ENCODE measurements at places on chromosomes 7 and 10.

DNA sequence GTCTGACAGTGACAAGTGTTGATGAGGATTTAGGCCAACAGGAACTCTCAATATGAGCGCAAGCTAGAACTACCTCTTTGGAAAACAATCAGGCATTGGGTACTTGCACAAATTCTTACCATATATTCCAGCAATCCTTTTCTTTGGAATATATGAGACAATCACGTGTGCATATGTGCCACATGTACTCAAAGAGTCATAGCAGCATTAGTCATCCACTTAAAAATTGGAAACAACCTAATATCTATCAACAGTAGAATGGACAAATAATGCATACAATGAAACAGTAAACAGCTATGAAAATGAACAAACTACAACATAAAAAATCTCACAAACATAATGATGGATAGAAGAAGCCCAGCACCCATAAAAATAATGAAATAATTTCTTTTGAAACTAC lies 179.7 kb downstream of the GLI3 start:
- H3K4me3 ChIP-seq: no peak overlapping the region
- H3K27me3 ChIP-seq: no peaks in the 10 kb centered on the region

- no peak for DNase-seq
- H3K27ac ChIP-seq: no peak overlapping the region
- no peak overlapping the region for H3K4me3 ChIP-seq
- no peaks in the 10 kb centered on the region for H3K4me1 ChIP-seq
- H3K27me3 ChIP-seq: no peaks in the 10 kb centered on the region
These were observed 46.7 kb downstream of the PALS2 start for GRCh38 chr7:24619978-24620377.

DNA sequence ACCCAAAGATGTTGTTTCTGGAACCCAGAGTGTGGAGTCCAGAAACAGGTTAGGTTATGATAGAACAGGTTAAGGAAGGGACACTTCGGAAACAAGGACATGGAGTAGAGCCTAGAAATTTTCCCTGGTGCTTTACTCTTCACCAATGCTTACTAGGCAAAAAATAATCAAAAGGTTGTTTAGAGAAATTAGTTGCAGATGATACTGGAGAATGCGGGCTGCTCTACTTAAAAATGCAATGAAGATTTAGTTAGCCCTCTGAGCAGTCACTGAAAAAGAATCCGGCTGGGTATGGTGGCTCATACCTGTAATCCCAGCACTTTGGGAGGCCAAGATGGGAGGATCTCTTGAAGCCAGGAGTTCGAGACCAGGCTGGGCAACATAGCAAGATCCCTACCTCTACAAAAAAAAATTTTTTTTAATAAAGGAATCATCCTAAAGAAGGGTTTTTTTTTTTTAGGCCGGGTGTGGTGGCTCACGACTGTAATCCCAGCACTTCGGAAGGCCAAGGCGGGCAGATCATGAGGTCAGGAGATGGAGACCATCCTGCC lies 3.3 kb upstream of the UBE2H start:
- DNase-seq: no peak
- no peak overlapping the region for H3K27ac ChIP-seq
- no peaks in the 10 kb centered on the region for H3K36me3 ChIP-seq
- no peak overlapping the region for H3K4me3 ChIP-seq
- H3K4me1 ChIP-seq: peaks cover 14% of the 10 kb centered on the region
- H3K27me3 ChIP-seq: no peaks in the 10 kb centered on the region

- no peak overlapping the region for H3K27ac ChIP-seq
- no peak overlapping the region for H3K4me3 ChIP-seq
- H3K27me3 ChIP-seq: no peaks in the 10 kb centered on the region
- no peak for DNase-seq
- no peaks in the 10 kb centered on the region for H3K36me3 ChIP-seq
- H3K4me1 ChIP-seq: no peaks in the 10 kb centered on the region
These were observed 57.9 kb downstream of the MKX start for GRCh38 chr10:27687743-27688142.

DNA sequence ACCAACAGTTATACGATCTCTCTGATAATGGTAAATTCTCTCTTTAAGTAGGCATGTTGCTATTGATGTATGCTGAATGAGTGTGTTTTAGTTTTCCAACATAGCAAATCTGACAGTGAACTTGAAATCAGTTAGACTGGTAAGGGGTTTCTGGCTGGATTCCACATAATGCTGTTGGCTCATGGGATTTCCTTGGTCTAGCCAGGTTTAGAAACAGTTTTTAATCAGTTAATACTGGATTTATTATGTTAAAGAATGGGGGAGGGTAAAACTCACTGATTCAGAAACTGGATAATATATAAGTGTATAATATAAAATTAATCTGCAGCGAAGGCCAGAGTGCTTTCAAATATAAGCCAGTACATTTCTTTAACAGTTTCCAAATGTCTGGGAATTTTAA lies 55.6 kb downstream of the PCDH15 start:
- H3K27ac ChIP-seq: no peak overlapping the region
- no peak overlapping the region for H3K4me3 ChIP-seq
- no peak for DNase-seq

GRCh38 chr7:13091974-13092707 lies 404.7 kb downstream of the ARL4A start:
- H3K36me3 ChIP-seq: no peaks in the 10 kb centered on the region
- no peak for DNase-seq
- H3K27me3 ChIP-seq: peaks cover 3% of the 10 kb centered on the region
- H3K27ac ChIP-seq: no peak overlapping the region
- no peak overlapping the region for H3K4me3 ChIP-seq

- peaks cover 19% of the 10 kb centered on the region for H3K27me3 ChIP-seq
- H3K4me3 ChIP-seq: no peak overlapping the region
- DNase-seq: no peak
- peaks cover 5% of the 10 kb centered on the region for H3K4me1 ChIP-seq
- no peak overlapping the region for H3K27ac ChIP-seq
- H3K36me3 ChIP-seq: no peaks in the 10 kb centered on the region
These were observed 22.9 kb downstream of the SFTPD start for GRCh38 chr10:79926037-79926436.

DNA sequence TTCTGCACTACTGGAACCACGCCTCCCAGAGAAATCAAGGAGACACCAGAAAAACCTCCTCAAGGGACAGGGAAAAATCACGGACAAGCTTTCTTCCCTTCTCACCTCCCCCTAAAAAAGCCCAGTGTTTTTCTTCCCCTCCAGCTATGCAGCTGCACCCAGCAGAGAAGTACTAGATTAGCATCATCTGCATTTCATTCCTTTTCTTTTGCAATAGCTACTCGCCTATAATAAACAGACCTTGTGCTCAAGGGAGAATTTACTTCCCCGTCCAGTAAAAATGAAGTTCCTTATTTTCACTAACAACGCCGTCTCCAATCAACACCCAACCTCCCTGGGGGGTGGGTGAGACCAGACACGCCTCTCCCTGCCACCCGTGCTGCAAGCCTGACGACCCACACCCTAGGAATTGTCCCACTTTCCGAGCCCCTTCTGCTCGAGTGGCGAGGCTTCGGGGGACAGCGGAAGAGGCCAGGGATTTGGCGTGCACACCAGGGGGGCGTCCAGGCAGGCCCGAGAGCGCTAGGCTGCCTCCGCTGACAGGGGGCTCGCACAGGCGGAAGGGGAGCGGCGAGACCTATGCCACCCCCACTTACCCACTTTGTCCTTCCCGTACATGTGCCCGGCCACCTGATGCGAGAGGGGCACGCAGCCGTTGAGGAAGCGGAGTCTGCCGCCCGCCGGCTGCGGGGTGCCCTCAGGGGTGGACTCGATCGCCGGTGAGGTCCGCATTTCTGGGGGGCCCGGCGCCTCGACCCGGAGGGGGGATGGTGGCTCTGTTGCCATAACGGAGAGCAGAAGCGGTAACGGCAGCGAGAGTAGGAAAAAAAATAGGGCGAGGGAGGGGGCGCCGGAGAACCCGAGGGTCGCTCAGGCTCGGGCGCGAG lies 625 bp downstream of the IPMK start:
- H3K4me3 ChIP-seq: peak overlapping the region; percentile 92
- H3K36me3 ChIP-seq: no peaks in the 10 kb centered on the region
- DNase-seq: peak; percentile 28
- H3K4me1 ChIP-seq: peaks cover 29% of the 10 kb centered on the region
- H3K27me3 ChIP-seq: no peaks in the 10 kb centered on the region

- no peaks in the 10 kb centered on the region for H3K36me3 ChIP-seq
- H3K4me1 ChIP-seq: no peaks in the 10 kb centered on the region
- H3K27ac ChIP-seq: no peak overlapping the region
- peak; percentile 14 for DNase-seq
These were observed 10.5 kb upstream of the CRPPA start for GRCh38 chr7:16431646-16432424.

GRCh38 chr7:23247603-23248335 lies 1.2 kb downstream of the GPNMB start:
- H3K36me3 ChIP-seq: no peaks in the 10 kb centered on the region
- H3K27ac ChIP-seq: no peak overlapping the region

- H3K4me3 ChIP-seq: no peak overlapping the region
- no peaks in the 10 kb centered on the region for H3K4me1 ChIP-seq
- no peaks in the 10 kb centered on the region for H3K27me3 ChIP-seq
- no peak for DNase-seq
These were observed 5.0 kb downstream of the CLRN3 start for GRCh38 chr10:127887541-127888415.
